Activated CD4-positive, alpha-beta T cell treated with anti-CD3 and anti-CD28 coated beads, Interleukin-2, amount 10 ng/mL, durations not matched to agents 24 days and 14 days (primary cell): ENCODE measurements at places on chromosomes 7 and 10.

GRCh38 chr7:93011351-93012294 is 106.2 kb downstream of the SAMD9 start:
- H3K36me3 ChIP-seq: peaks cover 1% of the 10 kb centered on the region
- peaks cover 8% of the 10 kb centered on the region for H3K4me1 ChIP-seq
- peaks cover 7% of the 10 kb centered on the region for H3K27me3 ChIP-seq

GRCh38 chr10:69795242-69795934 is 6.3 kb upstream of the COL13A1 start:
- no peak for DNase-seq
- H3K4me1 ChIP-seq: no peaks in the 10 kb centered on the region
- no peaks in the 10 kb centered on the region for H3K36me3 ChIP-seq
- no peak overlapping the region for H3K4me3 ChIP-seq
- peaks cover 14% of the 10 kb centered on the region for H3K27me3 ChIP-seq

DNA sequence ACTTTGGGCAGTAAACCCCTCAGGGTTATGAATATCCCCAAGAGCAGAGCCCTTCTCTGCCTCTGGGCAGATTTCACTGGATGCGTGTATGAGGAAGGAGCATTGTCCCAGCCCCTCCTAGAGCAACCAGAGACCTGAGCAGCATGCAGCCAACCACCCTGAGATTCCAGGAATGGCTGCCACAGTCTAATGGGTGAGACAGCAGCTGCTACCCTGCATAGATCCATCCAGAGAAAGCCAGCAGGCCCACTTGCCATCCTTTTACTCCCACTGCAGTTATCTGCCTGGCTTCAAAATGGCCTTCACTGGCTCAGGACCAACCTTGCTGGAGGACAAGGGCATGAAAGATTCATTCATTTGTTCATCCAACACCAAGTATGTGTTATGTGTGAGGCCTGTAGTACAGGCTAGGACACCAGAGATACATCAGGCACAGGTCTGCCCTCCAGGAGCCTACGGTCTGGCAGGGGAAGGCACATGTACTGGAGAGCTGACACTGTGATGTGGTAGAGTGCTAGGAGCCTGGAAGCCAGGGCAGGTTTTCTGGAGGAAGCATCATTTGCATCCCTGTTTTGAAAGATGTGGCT is 26.2 kb upstream of the C10orf105 start:
- H3K27me3 ChIP-seq: no peaks in the 10 kb centered on the region
- H3K36me3 ChIP-seq: peaks cover 39% of the 10 kb centered on the region
- peaks cover 91% of the 10 kb centered on the region for H3K4me1 ChIP-seq
- H3K27ac ChIP-seq: peak overlapping the region; percentile 99

- no peaks in the 10 kb centered on the region for H3K36me3 ChIP-seq
- peaks cover 2% of the 10 kb centered on the region for H3K4me1 ChIP-seq
- no peaks in the 10 kb centered on the region for H3K27me3 ChIP-seq
- H3K4me3 ChIP-seq: no peak overlapping the region
- no peak for DNase-seq
Observed at GRCh38 chr7:434891-435629, 84.6 kb downstream of the PDGFA start.
